ENCODE measurements at places on chromosomes 6 and 20.

- no peak for DNase-seq
Observed at GRCh38 chr6:3648724-3649123, 102.8 kb downstream of the PXDC1 start.

GRCh38 chr6:86016567-86016966, 373.9 kb upstream of the SYNCRIP start:
- no peak for DNase-seq

DNA sequence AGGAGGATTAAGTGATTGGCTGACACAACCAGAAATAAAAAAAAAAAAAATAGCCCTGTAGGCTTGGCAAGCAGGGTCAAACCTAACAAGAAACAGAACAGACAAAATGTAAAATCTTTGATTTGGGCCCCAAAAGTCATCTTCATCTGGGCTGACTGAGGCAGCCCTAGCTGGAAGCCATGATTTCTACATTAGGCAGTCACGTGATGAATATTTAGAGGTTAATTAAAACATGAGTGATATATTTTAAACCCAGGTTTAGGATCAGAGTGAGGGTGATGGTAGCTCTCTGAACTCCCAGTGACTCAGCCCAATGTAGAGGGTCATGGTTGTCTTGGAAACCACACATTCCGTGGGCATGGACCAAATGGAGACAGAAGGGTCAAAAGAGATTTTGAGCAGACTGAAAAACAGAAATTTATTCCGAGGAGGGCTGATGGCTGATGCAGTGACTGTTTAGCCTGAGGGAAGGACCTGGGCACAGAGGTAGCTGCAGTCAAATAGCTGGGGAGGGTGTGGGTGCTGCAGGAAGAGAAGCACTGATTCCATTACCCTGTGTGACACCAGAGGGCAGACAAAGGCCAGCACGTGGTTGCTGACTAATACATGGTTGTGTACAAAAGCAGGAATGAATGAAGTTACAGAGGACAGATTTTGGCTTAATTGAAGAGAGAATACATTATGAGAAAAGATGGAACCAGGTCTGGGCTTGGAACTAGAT, 573.1 kb upstream of the CHD6 start:
- no peak for DNase-seq

- no peak for DNase-seq
Observed at GRCh38 chr6:37575221-37575620, 75.5 kb upstream of the CCDC167 start.

- no peak for DNase-seq
Observed at GRCh38 chr20:15930311-15931305, 642.6 kb downstream of the KIF16B start.

DNA sequence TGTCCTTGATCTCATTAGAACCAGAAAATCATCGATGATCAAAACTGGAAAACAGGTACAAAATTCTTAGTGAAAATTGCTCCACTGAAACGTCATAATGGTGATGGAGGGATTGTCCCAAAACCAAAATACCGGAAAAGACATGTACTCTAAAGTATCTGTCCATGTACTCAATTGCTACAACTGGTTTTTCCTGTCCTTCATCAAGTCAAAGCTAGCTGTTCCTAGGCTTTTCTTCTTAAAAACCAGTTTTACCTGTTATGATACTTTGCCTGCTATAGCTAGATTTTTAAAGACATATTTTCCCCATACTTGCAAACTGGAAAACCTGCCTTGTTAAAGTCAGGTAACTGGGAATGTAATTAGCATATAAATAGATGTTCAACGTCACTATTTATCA, 50.5 kb upstream of the LRRC1 start:
- no peak for DNase-seq

DNA sequence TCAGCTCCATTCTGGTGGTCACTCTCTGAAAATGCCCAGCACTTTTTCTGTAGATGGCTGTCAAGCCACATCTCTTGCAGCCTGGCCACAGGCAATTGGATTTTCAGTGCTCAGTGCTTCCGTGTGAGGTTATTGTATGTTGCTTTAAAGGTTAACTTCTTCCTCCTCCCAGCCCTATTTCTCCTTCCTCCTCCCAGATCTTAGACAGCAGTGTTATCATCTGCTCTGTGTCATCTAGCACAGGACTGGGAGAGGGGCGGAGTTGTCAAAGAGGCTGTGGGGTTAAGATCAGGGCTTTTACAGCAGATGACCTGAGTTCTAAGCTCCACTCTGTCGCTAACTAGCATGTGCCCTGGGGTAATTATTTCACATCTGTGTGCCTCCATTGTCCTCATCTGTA, 129.0 kb downstream of the PHACTR3 start:
- DNase-seq: no peak

- no peak for DNase-seq
Observed at GRCh38 chr6:44232676-44233566, 9.5 kb downstream of the SLC29A1 start.

- DNase-seq: no peak
Observed at GRCh38 chr6:107655864-107656263, 165.9 kb downstream of the SOBP start.

DNA sequence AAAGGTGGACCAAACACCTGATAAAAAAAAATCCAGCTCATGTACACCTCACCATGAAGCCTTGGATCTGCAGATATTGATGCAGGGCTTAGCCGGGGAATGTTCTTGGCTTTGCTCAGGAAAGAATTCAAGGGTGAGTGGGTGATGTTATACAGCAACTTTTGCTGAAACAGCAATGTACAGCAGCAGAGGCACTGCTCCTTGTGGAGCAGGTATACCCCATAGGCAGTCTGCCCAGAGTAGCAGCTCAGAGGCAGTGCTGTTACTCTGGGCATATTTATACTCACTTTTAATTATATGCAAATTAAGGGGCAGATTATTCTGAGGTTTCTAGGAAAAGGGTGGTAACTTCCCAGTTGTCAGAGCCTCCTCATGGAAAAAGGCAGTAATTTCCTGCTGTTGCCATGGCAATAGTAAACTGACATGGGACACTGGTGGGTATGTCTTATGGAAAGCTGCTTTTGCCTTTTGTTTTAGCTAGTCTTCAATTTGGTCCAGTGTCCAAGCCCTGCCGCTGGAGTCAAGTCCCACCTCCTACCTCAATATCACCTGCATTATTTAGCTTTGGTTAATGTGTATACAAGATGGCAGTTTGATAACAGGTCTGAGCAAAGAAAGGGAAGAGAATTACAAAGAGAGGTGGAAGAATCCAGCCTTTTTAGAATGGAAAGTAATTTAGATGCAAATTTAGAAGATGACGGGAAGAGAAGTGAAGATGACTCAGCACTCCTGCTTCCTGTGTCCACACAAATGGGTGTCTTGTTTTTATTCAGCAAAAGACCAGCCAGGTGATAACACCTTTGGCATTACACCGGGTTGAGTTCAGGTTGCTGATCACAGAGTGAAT, 110.1 kb upstream of the JAG1 start:
- no peak for DNase-seq

GRCh38 chr20:50844430-50845100, 49.7 kb downstream of the BCAS4 start:
- no peak for DNase-seq

DNA sequence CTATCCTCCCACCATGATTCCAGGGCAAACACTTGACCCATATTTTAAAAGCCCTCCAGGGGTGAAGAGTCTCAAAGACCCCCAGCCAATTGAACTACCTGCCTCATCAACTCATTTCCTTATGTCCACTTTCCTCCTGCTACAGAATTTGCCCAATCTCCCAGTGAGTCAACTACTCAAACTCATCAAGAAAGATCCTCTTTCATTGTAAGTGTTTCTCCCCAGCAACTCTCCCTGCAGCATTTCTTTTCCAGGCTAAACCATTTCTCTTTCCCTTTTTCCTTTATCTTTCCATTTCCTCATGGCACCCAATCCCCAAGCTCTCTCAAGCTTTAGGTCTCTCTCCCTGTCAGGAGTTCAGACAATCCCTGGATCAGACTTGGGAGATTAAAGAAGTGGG, 1.5 kb downstream of the DLK2 start:
- no peak for DNase-seq

DNA sequence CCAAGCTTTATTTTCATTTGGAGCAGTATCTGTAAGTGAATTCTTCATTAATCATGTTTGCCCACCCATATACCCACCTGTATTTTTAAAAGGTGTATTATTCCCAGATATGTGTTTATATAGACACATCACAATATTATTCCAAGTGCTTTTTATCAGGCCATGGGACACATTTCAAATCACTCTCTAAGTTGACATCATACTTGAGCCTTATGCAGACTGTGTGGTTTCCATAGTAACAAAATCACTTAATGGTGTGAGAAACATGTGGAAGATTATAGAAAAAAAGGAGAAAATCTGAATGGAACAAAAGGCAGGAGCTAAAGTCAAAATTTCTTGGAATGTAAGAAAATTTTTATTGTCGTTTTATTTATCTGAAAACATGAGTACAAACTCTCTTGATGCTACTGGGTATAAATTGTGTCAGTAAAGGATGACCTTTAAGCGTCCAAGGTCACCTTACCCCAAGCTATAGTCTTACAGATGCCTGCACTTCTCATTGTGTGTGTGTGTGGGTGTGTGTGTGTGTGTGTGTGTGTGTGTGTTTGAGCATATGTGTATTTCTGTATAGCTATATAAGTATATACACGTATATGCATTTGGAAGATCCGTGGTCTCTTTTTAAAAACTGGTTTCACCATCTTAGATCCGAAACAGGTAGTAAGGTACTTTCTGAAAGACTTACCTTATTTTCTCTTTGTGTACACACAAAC, 79.8 kb upstream of the CCN6 start:
- peak; percentile 54 for DNase-seq

GRCh38 chr20:22472447-22473100, 111.8 kb downstream of the FOXA2 start:
- no peak for DNase-seq

DNA sequence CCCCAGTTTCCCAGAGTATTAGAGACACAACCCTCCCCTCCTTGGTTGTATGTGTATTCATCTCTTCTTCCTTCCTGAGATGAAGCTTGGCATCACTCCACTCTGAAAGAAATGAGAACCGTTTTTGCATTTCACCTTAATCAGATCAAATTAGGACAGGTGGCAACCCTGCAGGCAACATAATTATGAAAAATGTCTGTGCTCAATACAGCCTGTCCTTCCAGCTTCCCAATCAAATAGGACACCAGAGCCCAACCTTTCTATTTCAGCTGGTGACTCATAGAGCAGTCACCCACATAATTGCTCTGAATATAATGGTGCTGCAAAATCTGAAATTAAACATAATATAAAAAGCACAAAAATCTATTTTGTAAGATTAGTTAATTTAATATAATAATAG, 310.2 kb upstream of the AGPAT4 start:
- DNase-seq: no peak

- DNase-seq: no peak
Observed at GRCh38 chr20:44098657-44099056, 88.3 kb downstream of the JPH2 start.

DNA sequence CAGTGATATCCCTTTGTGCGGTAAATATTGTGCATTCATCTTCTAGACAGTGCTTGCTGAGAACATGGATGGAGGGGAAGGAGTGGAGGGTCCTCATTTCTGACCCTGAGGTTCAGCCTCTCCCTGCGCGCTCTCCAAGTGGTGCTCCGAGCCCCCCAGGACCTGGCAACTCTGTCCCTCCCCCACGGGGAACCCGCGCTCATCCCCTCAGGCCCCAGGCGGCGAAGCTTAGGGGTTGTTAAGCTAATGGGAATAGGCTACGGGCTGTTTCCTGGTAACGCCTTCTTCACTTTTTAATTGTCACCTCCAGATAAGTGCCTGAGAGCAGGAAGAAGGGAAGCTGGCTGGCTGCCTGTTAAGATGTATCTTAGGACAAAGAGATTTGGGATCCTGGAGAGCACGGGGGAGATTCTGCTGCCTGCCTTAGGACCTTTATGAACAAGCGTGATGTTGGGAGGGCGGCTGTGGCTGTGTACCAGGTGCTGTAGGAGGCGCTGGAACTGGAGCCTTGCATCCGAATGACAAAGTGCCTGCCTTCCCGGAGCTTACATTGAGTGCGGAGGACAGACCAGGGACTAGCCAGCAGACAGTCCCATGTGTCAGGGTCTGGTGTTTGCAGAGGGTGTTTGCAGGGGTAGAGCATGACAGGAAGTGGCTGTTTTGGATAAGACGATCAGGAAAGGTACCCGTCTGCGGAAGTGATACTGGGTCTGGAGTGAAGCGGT, 11.7 kb downstream of the TSHZ2 start:
- no peak for DNase-seq

DNA sequence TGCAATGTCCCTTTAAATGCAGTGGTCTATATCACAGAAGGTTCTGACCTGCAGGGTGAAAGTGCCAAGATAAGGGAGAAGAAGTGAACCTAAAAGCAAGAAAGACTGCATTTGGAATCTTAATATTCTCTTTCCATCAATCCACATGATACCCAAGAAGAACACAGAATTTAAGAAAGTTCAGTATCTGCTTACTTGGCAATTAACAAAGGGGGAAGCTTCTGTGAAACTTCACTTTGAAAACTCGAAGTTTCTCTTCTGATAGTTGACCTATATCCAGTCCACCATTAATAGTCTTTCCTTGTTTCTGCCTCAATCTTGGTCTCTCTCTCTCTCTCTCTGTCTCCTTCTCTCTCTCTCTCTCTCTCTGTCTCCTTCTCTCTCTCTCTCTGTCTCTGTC, 592.0 kb downstream of the UTRN start:
- no peak for DNase-seq
